ENCODE measurements at places on chromosomes 3 and 15.

GRCh38 chr3:45536316-45536715 lies 58.2 kb upstream of the LIMD1 start:
- no peak for DNase-seq

- no peak for DNase-seq
Observed at GRCh38 chr15:41801185-41801584, 26.7 kb upstream of the JMJD7 start.

- DNase-seq = no peak
Observed at GRCh38 chr15:40307421-40308211, at the start of gene PLCB2. PLCB2 (minus strand) TSS chr15:40307935; CDS start chr15:40307672, 263 bp downstream.

DNA sequence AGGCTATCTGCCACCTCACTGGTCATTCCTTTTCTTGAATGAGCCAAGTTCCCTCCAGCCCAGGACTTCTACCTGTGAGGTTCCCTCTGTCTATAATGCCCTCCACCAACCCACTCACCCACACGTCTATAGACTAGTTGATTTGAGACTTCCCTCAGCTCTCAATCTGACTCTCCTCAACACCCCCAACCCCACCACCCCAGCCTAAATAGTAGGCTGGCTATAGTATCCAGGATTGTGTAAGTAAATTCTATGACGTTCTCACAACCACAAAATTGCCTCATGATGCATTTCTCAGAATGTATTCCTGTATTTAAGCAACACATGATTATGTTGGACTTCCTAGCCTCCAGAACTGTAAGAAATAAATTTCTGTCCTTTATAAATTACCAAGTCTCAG lies 2.2 kb downstream of the PLSCR1 start:
- DNase-seq = no peak

- no peak for DNase-seq
Observed at GRCh38 chr3:194200422-194201081, 64.6 kb downstream of the HES1 start.

DNA sequence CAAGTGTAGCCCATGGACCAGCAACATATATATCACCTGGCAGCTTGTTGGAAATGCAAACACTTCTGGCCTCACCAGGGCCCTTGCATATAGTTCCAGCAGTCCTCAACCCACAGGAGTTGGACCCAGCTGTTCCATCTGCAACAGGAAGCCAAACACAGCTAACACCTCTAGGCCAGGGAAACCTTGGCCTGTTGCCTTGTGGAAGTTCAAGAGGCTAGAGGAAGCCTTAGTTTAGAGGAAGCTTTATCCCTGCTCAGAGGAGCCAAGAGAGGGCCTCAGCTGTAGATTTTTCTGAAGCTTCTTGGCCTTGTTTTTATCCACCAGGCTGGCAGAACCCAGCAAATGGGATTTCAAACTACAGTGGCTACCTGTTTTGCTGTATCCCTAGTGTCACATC lies 11.4 kb downstream of the FHIT start:
- no peak for DNase-seq

Measured in omental fat pad (tissue), 4 donors.